ENCODE measurements at places on chromosomes 2 and 18.

- DNase-seq, result no peak
Measured at GRCh38 chr2:213241817-213242216, 42.4 kb upstream of the SPAG16 start.

DNA sequence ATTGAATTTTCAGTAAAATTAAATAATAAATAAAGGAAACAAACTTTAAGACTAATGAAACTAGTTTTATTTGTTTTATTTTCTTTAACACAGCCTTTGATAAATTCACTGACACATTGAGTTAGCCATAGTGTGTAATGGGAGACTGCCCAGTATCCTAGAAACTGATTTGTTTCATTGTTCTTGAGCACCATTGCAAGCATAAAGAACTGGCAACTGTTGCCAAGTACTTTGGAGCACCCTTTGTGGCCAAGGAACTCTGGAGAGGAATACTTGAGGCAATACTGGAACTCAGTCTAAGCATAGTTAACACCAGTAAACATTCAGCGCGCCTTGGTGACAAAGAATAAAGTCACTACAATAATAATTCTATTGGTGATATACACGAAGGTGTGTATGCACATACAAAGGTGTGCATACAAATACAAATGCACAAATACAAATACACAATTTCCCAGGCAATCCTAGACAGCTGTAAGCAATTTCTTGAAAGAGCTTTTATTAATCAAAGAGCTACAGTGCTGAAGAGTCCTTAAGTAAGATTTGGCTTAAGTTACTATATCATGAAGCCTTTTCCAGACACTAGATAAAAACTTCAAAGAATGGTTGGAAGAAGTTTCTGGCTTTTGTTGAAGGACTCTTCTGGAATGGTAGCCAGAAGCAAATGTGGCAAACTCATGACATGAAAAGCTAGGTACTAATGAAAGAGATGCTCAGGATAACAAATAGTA is 1371.2 kb downstream of the LRP1B start:
- DNase-seq, result no peak

DNA sequence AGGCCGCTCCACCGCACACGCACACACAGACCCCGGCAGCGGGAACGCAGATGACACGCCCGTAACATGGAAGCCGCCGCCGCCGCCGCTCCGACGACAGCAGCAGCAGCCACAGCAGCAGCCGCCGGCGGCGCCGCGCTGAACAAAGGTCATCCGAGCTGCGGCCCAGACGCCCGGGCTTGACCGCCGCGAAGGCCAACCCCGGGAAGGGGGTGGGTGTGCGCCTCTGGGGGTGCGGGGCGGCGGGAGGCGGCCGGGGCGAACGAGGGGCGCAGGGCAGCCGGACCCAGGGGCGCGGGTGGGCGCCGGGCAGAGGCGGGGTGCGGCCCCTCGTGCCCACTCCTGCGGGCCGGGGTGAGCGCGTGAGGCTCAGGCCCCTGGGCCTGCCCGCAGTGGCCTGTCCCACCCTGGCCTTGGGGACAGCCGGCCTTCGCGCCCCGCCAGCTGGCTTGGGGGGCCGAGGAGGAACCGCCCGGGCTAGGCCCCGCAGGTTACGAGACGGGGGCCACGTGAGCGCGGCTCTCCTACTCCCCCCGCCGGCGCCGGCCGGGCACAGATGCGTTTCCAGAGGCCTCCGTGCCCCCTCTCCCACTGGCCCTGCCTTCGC is 1.0 kb upstream of the ZNF532 start:
- no peak for DNase-seq

- peak; percentile 91 for DNase-seq
Measured at GRCh38 chr2:101328474-101329007, 20.0 kb upstream of the RNF149 start.

- no peak for DNase-seq
Measured at GRCh38 chr2:42757981-42758740, 5.8 kb downstream of the OXER1 start.

Data from GDM1 (cell line).